ENCODE measurements at places on chromosomes 1 and 21.

DNA sequence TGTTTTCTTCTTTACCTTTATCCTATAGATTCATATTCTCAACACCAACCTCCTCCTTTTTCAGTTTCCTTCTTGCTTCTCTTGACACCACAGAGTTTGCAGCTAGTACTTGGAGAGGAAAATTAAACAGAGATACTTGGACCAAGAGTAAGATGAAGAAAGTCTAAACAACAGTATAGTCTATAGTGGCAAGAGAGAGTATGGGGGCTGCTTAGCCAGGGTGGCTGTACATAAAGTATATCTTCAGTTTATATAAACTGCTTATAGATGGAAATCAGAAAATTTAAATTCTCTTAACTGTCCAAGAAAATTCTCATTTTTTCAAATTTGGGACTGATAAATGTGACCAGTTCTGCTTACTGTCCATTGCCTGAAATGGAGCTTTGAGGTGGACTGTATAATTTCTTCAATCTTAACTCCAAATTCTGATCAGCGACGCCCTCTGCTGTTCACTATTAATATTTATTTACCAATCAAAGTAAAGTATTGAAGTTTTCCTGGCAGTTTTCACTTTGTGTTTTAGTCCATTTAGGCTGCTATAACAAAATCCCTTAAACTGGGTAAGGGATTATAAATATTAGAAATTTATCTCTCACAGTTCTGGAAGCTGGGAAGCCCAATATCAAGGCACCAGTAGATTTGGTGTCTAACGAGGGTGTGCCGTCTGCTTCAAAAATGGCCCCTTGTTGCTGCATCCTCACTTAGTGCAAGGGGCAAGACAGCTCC, 14.8 kb upstream of the METTL18 start:
- DNase-seq = no peak

- DNase-seq = no peak
Observed at GRCh38 chr21:41054018-41054578, 113.9 kb upstream of the BACE2 start.

DNA sequence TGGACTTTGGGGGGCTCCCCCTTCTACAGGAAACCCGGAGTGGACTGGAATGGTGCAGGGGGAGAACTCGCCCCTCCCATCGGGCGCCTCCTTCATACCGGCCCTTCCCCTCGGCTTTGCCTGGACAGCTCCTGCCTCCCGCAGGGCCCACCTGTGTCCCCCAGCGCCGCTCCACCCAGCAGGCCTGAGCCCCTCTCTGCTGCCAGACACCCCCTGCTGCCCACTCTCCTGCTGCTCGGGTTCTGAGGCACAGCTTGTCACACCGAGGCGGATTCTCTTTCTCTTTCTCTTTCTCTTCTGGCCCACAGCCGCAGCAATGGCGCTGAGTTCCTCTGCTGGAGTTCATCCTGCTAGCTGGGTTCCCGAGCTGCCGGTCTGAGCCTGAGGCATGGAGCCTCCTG, at the start of gene TNFRSF14:
Gene TNFRSF14, plus strand, starts transcription at position 95 of the 401 bp plus-strand sequence. Its CDS starts 294 bp downstream, at position 389.
- no peak for DNase-seq

DNA sequence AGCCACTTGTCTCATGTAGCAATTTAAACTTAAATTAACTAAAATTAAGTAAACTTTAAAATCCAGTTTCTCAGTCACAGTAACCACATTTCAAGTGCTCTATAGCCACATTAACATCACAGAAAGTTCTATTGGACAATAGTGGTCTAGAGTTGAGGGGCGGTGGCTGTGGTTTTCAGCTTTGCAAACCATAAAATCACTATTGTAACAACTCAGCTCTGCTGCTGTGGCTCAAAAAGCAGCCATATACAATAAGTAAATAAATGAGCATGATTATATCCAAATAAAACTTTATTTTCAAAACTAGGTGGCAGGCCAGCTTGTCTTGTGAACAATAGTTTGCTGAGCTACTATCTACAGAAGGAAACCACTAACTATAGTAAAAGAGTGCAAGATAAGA, 43.4 kb upstream of the C1orf53 start:
- DNase-seq = no peak

DNA sequence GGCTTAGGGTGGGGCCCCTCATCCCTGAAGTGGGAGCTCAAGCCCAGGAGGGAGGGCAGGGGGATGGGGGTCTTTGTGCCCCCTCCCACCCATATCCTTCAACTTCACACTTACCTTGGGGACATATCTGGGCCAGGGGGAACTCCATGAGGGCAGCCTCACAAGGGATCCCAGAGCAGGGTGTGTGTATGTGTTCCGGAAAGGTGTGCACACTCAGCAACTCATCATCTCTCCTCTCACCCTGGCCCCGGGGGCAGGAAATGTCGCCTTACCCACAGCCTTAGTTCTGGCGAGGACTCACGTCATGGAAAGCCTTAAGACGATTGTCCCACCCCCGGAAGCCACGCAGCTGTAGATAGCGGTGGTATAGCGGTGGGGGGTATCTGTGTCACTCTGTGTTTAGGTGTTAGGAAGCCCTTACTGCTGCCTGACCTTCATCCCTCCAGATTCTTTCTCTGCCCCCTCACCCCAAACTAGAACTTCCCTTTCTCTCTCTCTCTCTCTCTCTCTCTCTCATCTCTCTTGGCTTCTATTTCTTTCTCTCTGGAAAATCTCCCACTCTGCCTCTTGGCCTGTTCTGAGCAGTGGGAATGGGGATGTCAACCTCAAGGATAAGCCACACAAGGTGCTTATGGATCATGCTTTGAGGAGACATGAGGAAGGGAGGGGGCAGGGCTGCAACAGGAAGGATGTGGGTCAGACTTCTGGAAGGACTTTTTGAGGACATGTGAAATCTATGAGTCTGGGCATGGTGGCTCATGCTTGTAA, at the start of gene SH2D2A:
Gene SH2D2A, minus strand, starts transcription at position 288 of the 768 bp plus-strand sequence. Its CDS starts 140 bp downstream, at position 148.
- peak; percentile 90 for DNase-seq

DNA sequence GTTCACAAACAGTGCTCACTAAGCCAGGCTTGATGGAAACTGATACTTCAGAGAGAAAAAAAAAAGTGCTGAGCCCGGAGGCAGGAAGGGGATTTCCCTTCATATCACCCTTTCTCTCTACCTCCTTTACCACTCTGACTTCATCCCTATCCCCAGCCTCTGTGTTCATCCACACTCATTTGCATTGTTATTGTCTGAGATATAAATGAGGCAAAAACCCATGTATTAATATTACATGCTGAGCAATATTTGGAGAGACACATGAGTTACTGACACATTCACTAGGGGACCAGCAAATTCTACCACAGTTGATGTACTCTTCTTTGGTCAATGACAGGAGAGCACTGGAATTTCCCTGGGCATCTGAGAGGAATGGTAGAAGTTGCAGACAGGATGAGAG, 175.8 kb downstream of the TNFSF18 start:
- no peak for DNase-seq

- DNase-seq = no peak
Observed at GRCh38 chr1:30842697-30843354, 65.7 kb downstream of the SDC3 start.

Measured in activated CD8-positive, alpha-beta memory T cell treated with anti-CD3 and anti-CD28 coated beads for 48 hours (primary cell).